ENCODE measurements at places on chromosomes 11 and 22.

DNA sequence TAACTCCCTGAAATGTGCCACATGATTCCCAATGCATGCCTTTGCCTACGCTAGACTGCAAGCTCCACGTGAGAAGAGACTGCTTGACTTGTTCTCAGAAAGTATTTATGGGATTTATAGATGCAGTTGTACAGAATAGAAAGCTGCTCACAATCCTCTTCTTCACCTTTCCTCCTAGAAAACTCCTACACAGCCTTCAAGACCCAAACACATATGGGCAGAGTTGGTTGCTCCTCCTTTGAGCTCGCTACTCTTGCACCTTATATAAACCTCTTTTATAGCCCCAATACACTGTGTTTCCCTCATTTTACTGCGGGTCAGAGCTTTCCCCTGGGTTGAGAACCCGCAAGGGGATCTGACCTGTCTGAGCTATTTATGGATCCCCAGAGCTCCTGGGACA lies 16.4 kb downstream of the C1QTNF6 start:
- DNase-seq, result no peak

GRCh38 chr11:60942970-60943565 lies 8.9 kb downstream of the SLC15A3 start:
- DNase-seq, result no peak

DNA sequence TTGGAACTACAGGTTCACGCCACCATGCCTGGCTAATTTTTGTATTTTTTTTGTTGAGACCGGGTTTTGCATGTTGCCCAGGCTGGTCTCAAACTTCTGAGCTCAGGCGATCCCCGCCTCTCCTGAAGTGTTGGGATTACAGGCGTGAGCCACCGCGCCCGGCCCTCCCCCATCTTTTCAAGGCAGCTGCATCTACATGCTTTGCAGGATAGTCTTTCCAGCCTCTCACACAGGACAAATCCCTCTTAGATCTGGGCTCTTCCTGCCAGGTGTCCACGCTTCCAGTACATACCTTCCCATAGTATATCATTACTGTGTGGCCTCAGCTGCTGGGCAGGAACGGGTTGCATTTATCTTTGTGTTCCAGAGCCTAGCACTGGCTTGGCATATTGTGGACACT lies 49.7 kb downstream of the C11orf96 start:
- DNase-seq, result no peak

DNA sequence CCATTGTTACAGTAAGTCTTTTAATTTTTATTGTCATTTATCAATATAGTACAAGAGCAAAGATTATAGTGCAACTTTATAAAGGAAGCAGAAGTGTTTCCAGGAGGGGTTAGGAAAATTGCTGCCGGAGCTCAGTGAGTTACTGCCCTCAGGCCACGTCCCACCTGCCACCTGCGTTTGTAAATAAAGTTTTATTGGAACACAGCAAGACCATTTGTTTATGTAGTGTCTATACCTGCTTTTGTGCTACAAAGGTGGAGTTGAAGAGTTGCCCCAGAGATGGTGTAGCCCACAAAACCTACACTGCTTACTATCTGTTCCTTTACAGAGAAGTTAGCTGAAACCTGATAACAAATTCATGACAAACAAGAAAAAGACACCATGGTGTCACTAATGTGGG lies 437.8 kb upstream of the B3GAT1 start:
- no peak for DNase-seq

GRCh38 chr22:39212721-39213376 lies 31.9 kb downstream of the PDGFB start:
- DNase-seq, result no peak

GRCh38 chr11:62452261-62452660 lies 33.4 kb downstream of the SCGB1A1 start:
- DNase-seq, result no peak

DNA sequence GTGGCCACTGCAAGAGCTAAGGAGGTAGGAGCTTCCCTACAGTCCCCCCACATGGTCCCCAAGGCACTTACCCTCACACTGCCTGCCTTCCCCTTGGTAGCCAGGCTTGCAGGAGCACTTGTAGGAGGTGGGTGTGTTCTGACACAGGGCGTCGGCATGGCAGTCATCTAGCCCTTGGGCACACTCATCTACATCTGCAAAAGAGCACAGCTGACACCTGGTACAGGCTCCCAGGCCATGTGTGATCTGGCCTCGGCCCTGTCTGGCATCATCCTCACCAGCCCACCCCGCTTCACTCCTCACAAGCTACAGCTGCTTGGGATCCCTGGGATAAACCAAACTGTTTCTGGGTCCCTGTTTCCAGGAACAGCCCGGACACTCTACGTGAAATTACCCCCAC lies 1.8 kb downstream of the SCUBE2 start:
- no peak for DNase-seq

DNA sequence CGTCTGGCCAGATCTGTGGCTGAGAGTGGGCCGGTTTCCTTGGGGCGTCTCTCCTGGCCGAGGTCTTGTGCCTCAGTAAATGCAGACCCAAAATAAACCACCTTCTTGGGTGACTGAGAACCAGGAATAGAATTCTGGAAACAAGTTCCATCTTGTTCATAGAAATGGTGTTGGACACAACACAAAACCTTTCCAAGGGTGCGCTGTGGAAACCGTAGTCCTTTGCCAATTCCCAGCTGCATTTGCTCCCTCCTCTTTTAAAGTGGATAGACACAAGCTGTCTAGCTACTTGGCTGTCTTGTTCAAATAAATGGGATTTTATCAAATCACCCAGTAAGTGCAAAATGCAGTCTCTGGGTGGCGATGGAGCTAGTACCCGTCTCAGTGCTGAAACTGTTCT lies 300.2 kb downstream of the SHANK2 start:
- no peak for DNase-seq

- no peak for DNase-seq
Measured at GRCh38 chr11:7670641-7671040, 2.7 kb downstream of the CYB5R2 start.

GRCh38 chr22:41431656-41432055 lies 14.9 kb downstream of the TOB2 start:
- no peak for DNase-seq

GRCh38 chr22:33321466-33321865 lies 263.3 kb upstream of the SYN3 start:
- no peak for DNase-seq

- no peak for DNase-seq
Measured at GRCh38 chr22:30240541-30241417, 5.8 kb downstream of the LIF start.

DNA sequence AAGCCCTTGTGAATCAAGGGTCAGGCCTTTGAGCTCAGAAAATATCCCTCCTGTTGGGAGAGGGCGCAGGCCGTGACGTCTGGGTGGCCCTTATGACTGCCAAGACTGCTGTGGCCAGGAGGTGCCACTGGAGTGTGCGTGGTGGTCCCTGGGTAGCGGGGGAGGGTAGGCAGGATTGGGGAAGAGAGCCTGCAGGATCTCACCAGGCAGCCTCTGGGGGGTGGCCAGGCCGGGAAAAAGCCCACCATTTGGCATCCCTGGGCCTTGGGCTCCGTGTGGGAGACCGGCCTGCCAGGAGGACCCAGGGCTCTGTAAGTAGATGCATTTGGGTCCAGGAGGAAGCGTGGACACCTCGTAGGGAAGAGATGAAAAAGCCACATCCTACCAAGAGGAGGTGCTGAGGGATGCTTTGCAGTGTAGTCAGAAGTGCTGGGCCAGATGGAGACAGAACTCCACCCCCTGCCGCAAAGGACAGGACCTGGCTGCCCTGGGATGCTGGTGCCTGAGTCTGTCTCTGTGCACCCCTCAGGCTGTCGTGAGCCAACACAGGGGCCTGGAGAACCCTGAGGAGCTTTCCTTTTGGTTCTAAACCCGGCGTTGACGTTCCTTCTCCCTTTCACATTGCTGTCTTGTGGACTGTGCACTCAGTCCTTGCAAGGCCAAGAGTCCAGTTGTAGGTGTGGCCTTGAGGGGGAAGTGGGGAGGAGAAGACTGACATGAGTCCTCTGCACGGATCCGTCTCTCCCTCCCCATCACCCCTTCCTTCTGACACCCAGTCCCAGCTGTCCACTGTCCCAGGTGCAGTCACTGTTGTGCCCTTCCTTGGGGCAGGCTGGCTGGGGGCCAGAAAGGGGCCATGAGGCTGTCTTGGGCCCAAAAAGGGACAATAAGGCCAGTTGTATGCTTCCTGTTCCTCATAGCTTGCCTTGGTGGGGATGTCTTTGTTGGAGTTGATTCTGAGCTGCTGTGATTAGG lies 12.7 kb upstream of the MIEF1 start:
- DNase-seq, result no peak

DNA sequence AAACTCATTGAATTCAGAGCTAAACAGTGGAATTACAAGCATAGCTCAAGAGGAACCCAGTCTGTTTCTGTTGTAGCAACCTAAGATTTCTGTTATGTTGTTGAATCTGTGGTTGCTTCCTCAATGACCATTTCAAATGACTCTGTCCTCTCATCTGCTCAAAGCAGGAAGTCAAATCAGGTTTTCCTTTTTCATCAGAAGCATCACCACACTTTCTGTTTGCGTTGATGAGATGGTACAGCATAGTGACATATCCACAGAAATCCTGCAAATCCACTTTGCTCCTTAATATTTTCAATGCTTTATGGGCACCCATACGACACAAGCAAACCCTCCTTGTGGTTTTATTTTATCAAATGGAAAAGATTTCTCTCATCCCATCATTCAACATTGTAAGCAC lies 12.6 kb upstream of the UCP2 start:
- DNase-seq, result no peak

GRCh38 chr11:110327508-110327907 lies 31.1 kb upstream of the RDX start:
- no peak for DNase-seq

GRCh38 chr22:20191000-20191515 lies 40.2 kb upstream of the CCDC188 start:
- no peak for DNase-seq

- no peak for DNase-seq
Measured at GRCh38 chr11:130769782-130770535, 146.3 kb downstream of the SNX19 start.

- no peak for DNase-seq
Measured at GRCh38 chr11:59728154-59728553, 14.5 kb upstream of the OR10V1 start.

DNA sequence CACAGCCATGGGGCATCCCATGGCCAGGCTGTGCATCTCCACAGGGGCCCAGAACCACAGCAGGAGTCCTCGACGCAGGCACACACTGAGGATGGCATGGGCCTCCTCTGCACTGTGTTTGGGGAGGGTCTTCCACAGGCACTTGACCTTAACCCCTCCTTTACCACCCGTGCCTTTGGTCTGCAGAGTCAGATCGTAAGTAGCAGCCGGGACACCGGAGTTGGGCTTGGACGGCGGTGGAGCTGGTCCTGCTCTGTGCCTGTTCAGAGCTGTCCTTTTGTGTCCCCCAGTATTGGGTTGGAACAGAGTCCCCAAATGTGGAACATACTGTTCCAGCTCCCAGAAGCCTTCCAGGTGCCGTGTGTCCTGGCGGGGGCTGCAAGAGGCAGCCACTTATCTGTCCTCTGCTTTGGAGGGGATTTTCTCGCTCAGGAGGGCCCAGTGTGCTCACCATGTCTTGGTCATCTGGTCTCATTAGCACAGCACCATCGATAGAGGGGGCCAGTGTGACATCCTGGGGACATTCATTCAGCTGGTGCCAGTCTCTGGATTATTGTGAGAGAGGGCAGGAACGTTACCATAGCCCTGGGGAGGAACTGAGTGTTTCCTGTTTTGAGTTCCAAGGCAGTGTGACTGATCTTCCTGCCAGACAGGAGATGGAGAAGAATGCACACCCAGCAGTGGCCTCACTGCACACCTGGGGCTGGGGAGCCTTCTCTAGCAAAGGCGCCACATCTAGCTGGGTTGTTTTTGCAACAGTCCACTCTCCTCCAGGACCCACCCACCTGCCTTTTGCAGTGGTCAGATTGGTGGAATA lies 12.4 kb downstream of the CRELD2 start:
- DNase-seq, result no peak

- DNase-seq, result no peak
Measured at GRCh38 chr22:47692811-47693210, 930.4 kb downstream of the TBC1D22A start.

DNA sequence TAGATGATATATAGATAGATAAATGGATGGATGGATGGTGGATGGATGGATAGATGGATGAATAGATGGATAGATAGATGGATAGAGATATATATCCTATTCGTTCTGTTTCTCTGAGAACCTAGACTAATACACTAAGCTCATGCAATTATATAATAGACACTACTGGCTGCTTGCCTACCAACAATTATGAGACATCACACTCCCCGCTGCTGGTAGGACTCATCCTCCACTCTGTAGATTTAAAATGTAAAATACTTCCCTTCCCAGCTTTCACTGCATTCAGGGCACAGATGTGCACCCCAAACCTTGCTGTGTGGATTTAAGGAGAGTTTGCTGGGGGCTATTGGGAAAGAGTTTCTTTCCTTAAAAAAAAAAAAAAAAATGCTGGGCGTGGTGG lies 28.3 kb upstream of the RCN1 start:
- no peak for DNase-seq

GRCh38 chr11:128689591-128689947 lies 4.3 kb upstream of the FLI1 start:
- DNase-seq, result no peak

GRCh38 chr11:19660076-19660475 lies 52.6 kb upstream of the NAV2 start:
- no peak for DNase-seq

DNA sequence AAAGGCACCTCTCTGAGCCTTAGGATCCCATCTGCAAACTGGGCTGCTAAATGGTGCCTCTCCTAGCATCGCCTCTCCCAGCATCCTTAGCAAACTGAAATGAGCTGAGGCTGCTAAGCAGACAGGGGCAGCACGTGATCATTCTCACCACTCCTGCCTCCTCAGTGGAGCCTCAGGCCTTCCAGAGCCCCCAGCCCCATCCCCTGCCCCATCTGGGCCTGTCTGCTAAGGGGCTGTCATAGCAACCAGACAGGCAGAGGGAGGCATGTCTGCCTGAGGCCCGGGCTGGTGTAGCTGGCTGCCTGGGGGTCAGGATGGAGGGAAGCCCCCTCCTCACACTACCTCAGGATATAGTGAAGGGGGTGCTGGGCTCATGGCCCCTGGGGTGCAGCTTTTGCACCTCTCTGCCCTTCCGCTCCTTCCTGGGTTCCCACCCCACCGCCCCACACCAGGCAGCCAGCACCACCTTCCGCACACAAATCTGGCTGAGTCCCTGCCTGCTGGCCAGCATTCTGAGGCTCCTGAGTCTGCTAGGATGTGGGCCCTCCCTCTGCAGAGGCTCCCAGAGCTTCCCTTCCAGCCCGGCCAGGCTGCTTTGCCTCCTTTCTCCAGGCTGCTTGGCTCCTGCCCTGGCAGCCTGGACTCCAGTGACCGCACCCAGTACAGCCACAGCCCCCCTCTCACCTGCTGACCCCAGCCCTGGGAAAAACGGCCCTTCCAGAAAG lies 47.5 kb upstream of the TTLL12 start:
- DNase-seq, result no peak

DNA sequence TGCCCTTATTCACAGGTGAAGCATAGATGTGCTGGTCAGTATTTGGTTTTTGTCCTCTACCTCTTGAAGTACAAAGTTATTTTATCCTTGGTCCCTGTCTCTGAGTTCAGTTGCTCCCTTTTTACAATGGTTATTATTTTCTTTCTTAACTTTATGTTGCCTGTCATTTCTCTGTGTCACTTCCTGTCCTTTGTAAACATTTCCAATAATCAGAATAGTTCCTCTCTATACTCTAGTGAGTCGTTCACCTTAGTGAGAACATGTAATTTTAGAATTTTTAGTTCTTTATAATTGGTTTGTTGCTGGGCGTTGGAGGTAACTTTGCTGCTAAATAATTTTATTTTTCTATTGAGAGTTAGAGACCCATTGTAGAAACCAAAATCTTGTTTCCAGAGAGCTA lies 16.0 kb downstream of the CSTPP1 start:
- DNase-seq, result no peak
